ENCODE measurements at places on chromosomes 5 and 9.

GRCh38 chr5:113181853-113182490 lies 205.4 kb downstream of the DCP2 start:
- no peak for DNase-seq

- no peak for DNase-seq
These were observed 107.9 kb upstream of the LMX1B start for GRCh38 chr9:126505697-126506346.

GRCh38 chr5:14059810-14060209 lies 83.3 kb upstream of the TRIO start:
- no peak for DNase-seq

GRCh38 chr5:154081246-154081645 lies 42.5 kb downstream of the MFAP3 start:
- no peak for DNase-seq

DNA sequence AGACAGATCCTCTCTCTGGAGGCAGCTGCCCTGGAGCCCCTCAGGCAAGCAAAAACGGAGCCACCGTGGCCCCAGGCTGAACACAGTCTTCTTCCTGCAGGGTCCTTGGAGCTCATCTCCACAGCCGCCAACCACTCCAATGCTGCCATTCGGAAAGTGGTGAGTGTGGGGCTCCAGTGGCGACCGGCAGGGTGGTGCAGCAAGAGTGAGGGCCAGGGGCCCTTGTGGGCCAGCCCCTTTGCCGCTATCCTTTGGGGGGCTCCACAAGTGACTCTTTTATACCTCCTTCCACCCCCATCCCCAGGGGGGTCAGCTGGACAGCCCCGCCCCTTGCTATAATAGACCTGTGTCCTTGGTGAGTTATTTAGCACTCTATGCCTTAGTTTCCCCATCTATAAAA lies 47.4 kb upstream of the SUSD3 start:
- no peak for DNase-seq

DNA sequence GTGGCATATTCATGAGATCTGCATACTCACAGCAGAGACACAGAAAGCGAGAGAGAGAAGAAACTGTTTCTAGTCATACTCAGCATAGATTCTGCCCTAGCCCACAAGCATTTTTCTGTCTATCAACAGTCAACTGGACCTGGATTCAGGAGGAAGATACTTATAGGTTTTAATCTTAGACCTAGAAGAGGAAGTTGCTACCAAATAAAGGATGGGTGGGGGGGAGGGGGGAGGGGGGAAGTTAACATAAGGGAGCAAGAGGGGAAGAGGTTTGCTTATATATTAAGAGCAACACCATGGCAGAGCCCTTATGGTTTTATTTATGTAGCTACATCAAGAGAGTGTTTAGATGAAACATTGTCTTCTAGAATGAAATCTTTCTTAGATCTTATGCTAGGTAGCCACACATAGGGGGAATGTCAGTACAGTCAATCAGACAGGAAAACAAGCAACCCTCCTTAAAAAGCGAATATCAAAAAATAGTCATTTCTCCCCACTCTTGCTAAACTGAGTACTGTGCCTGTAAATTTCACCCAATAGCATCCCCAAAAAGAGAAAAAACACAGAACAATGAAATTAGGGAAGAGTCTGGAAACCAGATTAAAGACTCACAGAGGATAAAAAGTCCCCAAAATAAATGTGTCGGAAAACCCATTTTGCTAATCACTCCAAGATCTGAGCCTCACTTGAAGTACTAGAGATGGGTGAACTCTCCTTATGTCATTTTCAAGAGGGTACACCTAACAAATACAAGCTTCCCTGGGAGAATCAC lies 192.7 kb upstream of the NR4A3 start:
- DNase-seq: no peak

- DNase-seq: no peak
These were observed 7.3 kb downstream of the CSF1R start for GRCh38 chr5:150078802-150079689.

GRCh38 chr5:144329681-144330080 lies 159.0 kb downstream of the KCTD16 start:
- no peak for DNase-seq

DNA sequence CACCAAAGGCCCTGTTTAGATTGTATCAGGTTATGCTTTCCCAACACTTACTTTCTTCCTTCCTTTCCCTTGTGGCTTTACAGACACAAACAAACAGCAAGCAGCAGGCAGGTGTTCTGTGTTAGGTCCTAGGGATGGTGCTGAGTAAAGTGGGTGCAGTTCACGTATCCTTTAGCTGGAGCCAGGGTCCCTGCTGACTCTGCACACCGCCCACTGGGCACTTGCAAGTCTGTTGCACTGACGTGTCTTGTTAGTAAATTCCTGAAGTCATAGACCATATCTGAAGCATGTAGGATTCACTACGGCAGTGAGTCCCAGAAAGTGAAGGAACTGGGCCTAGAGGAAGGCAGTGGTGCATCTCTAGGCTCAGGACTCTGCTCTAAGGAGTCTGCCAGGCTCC lies 96.5 kb downstream of the DAPK1 start:
- no peak for DNase-seq

DNA sequence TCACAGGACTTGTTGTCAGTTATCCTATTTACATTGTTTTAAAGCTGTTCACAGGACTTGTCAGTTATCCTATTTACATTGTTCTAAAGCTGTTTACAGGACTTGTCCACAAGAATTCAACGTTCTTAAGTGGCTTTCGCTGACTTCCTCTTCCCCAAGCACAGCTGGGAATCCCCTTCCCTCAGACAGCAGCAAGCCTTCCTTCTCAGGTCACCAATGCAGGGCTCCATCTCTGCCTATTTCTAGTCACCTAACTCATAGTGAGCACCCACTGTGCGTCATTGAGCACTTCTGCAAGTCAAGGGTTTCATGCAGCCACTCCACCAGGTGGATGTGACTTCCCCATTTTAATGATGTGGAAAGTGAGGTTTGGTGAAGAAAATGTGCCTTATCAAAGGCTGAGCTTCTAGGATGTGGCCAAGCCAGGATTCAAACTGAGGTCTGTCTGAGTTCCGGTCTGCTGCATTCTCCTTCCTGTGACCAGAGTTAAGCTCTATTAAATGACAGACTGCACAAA lies 109.8 kb upstream of the ZNF462 start:
- DNase-seq: no peak

DNA sequence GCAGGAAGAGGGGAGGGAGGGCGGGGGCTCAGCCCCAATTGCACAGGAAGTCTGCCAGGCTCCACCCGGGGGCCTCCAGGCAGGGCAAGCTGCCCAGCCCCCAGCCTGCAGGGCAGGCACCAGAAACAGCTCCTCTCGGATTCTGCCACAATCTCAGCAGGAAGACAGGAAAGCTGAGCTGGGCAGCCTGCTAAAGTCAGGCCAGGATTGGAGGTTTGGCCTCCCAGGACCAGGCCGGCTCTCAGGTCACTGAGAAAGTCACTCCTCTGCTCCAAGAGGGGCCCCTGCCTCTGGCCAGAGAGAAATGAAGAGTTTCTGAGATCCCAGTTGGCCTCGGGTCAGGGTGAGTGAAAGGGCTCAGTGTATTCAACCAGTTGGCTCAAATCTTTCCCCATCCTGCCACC lies 54.6 kb upstream of the STXBP1 start:
- DNase-seq: no peak

GRCh38 chr5:80055491-80056170 lies 20.5 kb downstream of the THBS4 start:
- DNase-seq: no peak

- DNase-seq: no peak
These were observed 72.3 kb downstream of the NIPSNAP3B start for GRCh38 chr9:104836235-104836634.

DNA sequence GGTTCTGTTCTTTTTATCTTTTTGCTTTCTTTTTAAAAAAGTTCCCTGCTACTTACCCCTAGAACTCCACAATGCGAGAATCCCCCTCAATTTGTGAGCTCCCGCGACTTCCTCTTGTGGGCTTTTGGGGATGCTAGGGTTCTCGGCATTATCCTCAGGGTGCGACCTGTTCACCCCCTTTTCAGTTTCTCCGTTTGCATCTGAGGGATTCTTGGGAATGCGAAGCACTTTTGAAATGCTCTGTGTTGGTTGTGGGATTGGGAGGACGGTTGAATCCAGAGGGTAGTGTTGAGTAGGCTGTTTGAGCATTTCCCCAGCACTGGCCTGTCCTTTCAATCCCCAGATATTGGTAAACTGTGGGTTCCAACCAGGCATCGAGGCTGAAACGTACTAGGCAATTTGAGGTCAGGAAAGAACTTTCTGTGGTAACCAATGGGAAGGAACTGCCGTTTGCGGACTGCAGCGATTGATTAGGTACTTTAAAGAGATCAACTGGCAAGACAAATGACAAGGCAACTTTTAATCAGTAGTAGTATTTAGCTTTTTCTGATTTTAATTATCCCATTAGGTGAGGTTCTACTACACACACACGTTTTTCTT lies 415 bp downstream of the XRCC4 start:
- no peak for DNase-seq

DNA sequence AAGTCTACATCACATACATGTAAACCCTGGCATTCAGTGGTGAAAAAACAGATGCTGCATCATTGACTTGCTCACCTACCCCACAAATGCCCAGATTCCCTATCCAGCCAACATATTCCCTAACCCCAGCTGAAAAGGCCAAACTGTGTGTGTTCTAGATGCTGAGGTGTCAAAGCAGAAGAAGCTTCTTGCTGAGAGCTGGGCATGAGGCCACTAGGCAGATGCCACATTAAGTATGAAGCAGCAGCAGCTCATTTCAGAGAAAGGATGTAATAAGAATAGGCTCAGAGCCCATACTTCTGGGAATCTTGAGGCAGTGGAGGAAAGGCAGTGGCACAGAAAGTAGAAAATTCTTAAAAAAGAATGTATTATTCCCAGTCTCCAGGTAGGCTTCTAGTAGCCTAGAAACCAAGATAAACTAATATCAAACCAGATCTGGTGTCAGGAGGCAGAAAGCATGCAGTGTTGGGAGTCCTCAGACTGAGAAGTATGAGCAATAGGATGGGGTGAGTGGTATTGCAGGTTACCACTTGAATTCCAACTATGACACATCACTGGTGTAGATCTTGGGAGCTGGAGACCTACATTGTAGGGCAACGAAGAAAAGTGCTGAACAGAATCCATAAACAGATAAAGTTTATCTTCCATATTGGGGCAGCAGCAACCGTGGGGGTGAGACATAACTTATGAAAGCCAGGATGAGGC lies 71.9 kb upstream of the GRHPR start:
- no peak for DNase-seq

DNA sequence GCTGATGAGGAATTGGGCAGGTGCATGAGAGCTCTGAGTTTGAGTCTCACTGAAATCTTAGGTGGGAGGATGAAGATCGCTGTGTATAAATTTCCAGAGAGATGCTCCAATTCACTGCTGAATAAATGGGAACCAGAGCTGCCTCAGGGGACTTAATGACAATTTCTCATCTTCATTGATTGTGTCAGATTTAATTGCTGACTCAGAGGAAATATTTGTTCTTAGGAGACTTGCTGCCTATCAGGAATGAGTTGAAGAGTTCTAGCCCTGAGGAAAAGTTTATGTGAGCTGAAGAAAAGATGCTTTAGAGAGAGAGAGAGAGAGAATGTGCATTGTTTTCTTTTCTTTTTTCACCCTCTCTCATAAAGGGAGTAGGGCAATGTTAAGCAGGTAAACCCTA lies 827.5 kb upstream of the WWC1 start:
- no peak for DNase-seq

DNA sequence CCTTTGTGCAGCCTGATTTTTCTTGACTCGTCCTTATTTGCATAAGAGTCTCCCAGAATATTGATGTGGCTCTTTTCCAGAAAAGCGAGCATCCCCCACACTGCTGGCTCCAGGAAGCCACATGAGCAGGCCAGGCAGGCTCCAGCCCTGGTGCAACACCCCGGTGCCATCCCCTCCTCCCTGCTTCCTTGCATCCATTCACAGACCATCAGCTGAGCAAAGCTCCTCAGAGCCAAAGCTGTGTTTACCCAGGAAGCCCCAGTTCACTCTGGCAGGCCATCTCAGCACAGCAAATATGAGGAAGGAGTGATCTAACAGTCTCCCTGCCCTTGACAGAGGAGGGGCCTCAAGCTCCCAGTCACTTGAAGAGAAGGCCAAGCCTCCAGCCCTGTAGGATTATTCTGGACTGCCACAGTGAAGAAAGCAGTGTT lies 34.4 kb downstream of the INSYN2B start:
- no peak for DNase-seq

GRCh38 chr9:134371731-134372130 lies 45.5 kb downstream of the RXRA start:
- no peak for DNase-seq

DNA sequence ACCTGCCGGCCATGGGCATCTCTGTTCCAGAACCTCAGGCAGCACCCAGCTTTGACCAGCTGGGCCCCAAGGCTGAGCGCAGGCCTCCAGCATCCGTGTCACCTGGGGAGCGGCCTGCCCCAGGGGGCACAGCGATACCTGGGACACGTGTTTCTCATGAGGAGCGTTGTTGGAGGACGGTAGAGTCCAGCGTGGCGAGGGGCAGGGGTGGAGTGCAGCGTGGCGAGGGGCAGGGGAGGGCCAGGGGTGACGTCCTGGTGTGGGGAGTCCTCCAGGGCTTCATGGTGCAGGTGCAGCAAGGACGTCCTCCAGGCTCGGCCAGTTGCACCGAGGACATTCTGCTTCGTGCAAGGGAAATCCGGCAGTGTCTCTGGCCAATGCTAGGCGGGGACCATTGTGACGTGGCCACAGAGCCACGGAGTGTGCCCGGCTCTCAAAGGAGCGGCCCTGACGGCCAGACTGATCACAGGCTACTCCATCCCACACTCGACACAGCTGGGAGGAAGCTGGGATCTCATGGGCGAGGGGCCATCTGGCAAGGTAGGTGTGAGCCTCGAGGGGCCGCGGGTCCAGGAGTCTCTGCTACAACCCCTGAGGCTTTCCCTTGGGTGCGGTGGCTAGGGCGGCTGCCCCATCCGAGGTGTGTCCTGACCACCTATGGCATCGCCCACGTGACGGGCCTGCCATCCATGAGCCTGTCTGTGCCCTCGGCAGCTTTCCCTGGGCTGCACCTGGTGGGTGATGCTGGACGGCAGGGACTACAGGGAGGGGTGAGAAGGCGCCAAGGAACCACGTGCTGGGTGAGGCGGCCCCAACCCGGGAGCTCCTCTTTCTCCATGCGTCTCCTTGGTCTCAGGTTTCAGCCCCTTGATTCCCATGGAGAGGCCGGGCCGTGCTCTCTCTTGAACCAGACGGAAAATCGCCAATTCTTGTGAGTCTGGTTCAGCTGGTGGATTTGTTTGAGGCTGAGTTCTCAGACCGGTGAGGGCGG lies 33.8 kb downstream of the SLC9A3 start:
- DNase-seq: no peak

DNA sequence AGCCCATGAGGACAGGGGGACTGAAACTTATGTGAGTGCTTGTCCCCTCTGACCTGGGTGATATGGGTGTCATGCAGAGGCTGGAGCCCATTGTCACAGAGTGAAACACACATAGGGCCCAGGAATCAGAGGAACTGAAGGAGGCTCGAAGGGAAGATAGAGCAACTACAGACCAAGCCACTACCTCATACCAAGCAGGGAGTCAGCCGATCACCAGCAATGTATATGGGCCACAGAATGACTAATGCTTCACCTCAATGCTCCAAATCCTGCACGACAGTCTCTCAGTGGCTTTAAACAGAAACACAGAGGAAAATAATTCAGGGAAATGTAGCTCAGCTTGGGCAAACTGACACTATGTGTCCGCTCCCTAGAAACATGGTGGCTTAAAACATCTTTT lies 8.9 kb upstream of the FBXW11 start:
- DNase-seq: no peak

GRCh38 chr9:76603448-76603895 lies 144.5 kb downstream of the GCNT1 start:
- no peak for DNase-seq
